Liver (tissue), 10 donors: ENCODE measurements at places on chromosomes 2 and 18. TPM values are rescaled to one million over a fixed set of nuclear protein-coding genes. Genes with fewer than 3 reads are reported as not detected.
A peak's percentile ranks its signal among the peaks of the same experiment; 100 is the strongest.

- no peak for DNase-seq
These were observed 7.4 kb downstream of the LCT start for GRCh38 chr2:135829378-135830135.

GRCh38 chr18:48222118-48222517 lies 187.1 kb downstream of the ZBTB7C start:
- DNase-seq: no peak

GRCh38 chr18:79989195-79989497 lies 783 bp upstream of the TXNL4A start:
- DNase-seq: no peak

GRCh38 chr2:43348908-43349661 lies 122.7 kb upstream of the ZFP36L2 start:
- DNase-seq: no peak

DNA sequence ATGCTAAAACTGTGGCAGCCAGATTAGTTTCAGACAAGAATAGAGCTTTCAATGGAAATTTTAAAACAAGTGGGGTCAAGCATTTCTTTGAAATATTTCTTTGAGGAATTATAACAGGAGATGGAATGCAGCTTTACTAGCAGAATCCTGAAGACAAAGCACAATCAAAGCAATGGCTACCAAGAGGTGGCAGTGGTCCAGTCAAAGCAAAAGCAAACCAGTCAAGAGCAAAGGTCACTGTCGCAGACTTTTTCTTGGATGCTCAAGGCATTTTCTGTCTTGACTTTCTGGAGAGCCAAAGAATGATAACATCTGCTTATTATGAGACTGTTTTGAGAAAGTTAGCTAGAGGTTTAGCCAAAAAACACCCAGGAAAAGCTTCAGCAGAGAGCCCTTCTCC lies 351.2 kb upstream of the DLGAP1 start:
- DNase-seq: no peak

DNA sequence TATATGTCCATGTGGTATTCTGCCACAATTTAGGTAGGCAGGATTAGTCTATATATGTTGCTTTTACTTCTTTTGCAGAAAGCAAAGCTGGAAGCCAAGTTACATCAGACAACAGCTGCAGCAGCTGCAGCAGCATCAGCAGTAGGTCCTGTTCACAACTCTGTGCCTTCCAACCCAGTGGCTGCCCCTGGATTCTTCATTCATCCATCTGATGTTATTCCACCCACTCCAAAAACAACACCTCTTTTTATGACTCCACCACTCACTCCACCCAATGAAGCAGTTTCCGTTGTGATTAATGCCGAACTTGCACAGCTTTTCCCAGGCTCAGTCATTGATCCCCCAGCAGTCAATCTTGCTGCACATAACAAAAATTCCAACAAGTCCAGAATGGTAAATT lies 107.6 kb downstream of the BIRC6 start:
- no peak for DNase-seq

GRCh38 chr2:191010887-191011885 lies 2.8 kb downstream of the STAT1 start:
- no peak for DNase-seq

DNA sequence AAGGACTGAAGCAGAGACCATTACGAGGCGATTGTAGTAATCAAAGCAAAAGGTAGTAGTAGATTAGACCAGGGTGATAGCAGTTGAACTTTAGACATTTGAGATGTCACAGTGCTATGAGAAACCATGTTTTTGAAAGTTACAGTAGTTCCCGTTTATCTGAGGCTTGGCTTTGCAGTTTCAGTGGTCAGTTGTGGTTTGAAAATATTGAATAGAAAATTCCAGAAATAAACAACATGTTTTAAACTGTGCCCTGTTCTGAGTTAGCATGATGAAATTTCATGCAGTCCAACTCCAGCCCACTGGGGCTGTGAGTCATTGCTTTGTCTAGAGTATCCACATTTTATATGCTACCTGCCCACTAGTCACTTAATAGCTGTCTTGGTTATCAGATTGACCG lies 47.5 kb downstream of the ZNF638 start:
- no peak for DNase-seq

DNA sequence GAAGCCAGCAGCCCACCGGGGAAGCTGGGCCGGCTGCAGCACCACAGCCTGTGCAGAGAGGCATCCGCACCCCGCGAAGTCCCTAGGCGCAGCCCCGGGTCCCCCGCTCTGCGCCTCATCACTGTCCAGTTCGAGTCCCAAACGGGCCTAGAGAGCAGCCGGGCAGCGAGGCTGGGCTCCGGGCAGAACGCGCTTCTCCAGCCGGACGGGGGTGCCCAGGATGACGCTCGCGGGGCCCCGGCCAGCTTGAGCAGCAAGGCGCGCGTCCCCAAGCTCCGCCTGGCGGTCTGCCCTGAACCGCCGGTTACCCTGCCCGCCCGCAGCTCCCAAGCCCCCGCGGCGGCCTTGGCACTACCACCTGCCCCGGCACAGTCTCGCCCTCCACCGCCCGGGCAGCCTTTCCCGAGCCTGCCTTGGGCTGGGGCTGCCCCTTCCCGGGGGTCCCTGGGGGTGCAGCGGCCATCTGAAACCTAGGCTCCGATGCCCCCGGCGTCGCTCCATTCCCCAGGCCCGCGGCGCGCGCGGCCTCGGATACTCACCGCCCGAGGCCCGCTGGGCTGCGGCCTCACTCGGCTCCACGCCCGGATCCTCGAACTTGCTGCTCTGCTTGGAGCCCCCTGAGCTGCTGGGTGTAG lies 591 bp downstream of the SLC16A14 start:
- DNase-seq: peak; percentile 42

GRCh38 chr2:202771741-202772460 lies 99.7 kb downstream of the ICA1L start:
- no peak for DNase-seq

DNA sequence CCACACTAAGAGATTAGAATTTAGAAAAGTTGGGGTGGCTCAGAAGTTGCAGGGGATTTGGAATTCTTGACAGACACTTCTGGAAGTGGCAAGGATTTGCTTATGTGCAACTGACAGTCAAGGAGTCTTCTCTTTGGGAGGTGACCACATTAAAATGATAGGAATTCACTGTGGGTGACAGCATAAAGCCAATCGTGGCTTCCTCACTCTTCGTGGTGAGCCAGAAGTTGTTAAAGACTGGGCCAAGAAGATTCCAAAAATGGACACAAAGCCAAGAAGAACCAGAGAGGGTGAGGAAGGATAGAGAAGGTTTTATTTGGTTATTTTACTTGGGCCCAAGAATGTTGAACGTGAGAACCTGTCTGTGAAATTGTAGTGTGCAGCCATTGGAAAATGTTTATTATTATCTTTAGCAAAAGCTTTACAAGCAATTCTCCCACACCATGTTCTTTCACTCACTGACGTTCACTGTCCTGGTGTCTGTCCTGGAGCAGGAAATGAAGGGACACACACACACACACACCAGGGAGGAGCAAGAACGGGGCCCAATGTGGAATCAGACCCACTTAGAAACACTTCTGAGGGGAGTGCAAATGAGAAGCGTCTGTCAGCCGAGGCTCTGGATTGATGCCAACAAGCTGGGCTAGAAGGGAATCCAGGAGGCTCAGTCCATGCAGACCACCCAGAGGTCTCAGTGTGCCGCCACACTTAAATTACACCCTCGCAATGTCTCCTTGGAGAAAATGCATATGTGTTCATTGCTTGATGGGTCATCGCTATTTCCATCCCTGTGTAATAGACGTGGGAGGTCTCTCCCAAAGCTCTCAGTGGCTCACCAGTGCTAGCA lies 37.2 kb downstream of the STEAP3 start:
- no peak for DNase-seq

DNA sequence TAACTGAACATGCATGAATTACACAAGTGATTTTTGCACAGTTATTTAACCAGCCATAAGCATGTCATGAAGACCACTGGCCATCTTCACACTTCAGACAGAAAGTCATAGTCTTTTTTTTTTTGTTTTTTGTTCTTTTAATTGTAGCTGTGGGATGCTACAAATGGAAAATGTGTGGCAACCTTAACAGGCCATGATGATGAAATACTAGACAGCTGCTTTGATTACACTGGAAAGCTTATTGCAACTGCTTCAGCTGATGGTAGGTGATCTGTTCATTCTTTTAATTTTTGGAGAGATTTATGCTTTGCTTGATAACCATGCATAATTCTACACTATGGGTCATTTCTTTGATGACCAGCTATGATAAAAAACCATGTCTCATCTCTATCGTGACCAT lies 35.6 kb downstream of the DAW1 start:
- DNase-seq: no peak

DNA sequence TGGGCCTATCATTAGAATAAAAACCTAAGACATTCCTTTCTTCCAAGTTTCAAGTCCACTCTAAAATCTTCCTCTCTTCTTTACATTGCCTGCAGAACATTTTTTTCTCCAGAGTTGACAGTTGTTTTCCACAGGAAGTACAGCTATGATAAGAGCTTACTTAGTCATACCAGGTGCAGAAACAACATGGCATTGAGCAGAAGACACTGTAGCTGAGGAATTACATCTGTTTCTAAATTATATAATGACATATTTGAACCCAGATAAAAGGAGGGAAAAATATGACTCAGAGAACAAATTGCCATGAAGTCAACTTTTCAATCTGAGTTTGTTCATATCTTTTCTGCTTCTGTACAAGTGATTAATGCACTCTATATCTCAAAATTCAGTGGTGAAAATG lies 30.2 kb downstream of the CMPK2 start:
- no peak for DNase-seq

DNA sequence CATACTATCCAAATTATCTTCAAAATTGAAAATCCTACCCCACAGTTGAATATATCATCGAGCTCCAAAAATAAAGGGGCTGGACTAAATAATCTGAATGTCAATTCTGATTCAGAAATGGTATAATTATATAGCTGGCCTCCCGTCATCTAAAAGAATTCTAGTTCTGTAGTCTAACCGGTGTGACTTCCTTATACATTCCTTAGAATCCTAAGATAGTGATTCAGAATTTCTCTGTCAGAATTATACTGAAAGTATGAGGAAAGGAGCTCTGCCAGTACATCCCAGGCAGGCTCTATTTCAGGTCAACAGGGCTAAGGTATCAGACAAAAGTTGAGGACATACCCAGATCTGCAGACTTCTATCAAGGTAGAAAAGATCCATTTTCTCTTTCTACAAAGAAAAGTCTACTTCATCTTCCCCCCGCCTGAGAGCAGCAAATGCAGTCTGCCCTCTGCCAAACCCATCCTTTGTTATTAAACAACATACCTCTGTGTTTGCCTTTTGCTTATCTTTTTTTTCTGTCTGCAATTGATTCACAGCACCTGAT lies 128.5 kb downstream of the METTL4 start:
- no peak for DNase-seq

- peak; percentile 80 for DNase-seq
These were observed 118.0 kb upstream of the MSTN start for GRCh38 chr2:190180313-190181122.

GRCh38 chr2:199692489-199692888 lies 158.5 kb downstream of the FTCDNL1 start:
- no peak for DNase-seq

DNA sequence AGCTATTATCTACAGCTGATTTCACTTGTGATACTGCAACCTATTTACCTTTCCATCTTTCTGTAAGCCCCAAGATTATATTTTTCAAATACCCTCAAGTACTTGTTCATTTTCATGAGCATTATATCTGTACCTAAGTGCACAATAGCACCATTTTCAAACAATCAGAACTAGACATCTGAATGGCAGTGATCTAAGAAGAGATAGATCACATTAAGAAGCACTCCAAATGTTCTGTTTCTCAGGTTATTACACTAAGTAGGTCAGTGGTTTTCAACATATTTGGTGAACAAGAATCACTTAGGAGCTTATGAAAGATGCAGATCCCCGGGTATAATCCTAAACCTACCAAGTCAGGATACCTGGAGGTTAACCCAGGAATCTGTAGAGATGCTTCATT lies 872.7 kb downstream of the DCDC2C start:
- no peak for DNase-seq

DNA sequence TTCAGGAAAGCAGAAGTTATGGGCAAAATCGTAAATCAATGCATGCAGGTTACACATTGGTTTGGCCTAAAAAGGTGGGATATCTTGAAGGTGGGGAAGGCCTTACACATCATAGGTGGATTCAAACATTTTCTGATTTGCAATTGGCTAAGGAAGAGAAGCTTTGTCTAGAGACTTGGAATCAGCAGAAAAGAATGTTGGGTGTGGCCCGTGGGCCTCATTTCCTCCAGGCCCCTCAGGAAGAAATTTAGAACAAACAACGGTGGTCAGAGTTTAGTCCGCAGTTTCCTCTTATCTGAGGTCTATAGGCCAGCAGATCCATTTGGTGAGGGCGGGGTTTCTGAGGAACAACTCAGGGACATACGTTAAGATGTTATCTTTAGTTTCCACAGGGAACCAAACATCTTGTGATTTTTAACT lies 50.9 kb upstream of the AFF3 start:
- no peak for DNase-seq

DNA sequence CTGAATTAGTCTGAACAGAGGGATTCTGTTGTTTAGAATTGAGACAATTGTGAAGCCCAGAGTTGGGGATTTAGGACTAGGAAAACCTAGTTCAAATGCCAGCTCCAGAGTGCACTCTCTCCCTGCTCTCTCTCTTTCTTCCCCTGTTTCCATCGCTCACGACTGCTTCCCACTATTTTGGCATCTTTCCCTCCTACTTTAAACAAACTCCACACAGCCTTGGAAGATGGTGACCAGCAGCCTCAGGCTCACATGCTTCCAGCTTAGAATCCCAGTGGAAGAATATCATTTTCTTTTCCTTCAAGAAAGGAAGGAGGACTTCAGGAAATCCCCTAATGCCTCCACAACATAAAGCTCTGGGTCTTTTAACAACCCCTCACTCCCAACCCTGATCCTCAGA lies 6.1 kb upstream of the DNMT3A start:
- no peak for DNase-seq

- DNase-seq: no peak
These were observed 217.8 kb downstream of the SETBP1 start for GRCh38 chr18:44898498-44898897.

DNA sequence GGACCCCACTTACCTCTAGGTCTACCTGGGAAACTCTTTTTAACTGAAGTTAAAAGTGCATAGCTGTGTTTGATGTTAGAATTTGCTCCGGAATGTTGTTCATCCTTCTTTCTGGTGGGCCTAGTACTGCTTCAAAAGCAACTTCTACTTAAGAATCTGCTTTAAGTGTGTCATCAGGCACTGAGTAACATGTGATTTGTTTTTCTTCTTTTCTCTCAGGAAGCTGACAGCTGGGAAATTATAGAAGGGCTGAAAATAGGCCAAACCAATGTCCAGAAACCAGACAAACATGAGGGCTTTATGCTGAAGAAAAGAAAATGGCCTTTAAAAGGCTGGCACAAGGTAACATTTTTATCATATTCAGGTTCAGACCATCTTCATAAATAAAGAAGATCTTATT lies 122.9 kb downstream of the PRKRA start:
- no peak for DNase-seq

- no peak for DNase-seq
These were observed 102.8 kb upstream of the SALL3 start for GRCh38 chr18:78876868-78877267.

GRCh38 chr2:66478299-66478698 lies 43.4 kb downstream of the MEIS1 start:
- DNase-seq: no peak

The TSPYL6 gene
- not detected for polyA plus RNA-seq

The TRABD2A gene
- polyA plus RNA-seq: 0.26 TPM

The TMEM182 gene
- 2.8 TPM for polyA plus RNA-seq

The EIF2B4 gene
- 25.8 TPM for polyA plus RNA-seq

The ARHGAP28 gene
- 0.14 TPM for polyA plus RNA-seq

The WNT10A gene
- polyA plus RNA-seq: 0.01 TPM

The EN1 gene
- not detected for polyA plus RNA-seq

The SPEG gene
- 0.96 TPM for polyA plus RNA-seq
